Mesothelial cell of epicardium (in vitro differentiated cells): ENCODE measurements at places on chromosomes 6 and 20. TPM values are rescaled to one million over a fixed set of nuclear protein-coding genes. Genes with fewer than 3 reads are reported as not detected.

Gene NR2E1
- not detected in 3 replicates for total RNA-seq

Gene HMGN3
- 104 to 106 TPM (median 104 TPM) in 3 replicates for total RNA-seq

Gene RHAG
- total RNA-seq, result not detected in 3 replicates

Gene PRRC2A
- 273 to 290 TPM (median 288 TPM) in 3 replicates for total RNA-seq

Gene SEL1L2
- not detected in 3 replicates for total RNA-seq

Gene GRM1
- total RNA-seq, result 0.11 to 0.16 TPM in 2 of 3 replicates, not detected in the other

GRCh38 chr20:60937585-60937984 lies 314.5 kb upstream of the CDH4 start:
- no peak for DNase-seq

DNA sequence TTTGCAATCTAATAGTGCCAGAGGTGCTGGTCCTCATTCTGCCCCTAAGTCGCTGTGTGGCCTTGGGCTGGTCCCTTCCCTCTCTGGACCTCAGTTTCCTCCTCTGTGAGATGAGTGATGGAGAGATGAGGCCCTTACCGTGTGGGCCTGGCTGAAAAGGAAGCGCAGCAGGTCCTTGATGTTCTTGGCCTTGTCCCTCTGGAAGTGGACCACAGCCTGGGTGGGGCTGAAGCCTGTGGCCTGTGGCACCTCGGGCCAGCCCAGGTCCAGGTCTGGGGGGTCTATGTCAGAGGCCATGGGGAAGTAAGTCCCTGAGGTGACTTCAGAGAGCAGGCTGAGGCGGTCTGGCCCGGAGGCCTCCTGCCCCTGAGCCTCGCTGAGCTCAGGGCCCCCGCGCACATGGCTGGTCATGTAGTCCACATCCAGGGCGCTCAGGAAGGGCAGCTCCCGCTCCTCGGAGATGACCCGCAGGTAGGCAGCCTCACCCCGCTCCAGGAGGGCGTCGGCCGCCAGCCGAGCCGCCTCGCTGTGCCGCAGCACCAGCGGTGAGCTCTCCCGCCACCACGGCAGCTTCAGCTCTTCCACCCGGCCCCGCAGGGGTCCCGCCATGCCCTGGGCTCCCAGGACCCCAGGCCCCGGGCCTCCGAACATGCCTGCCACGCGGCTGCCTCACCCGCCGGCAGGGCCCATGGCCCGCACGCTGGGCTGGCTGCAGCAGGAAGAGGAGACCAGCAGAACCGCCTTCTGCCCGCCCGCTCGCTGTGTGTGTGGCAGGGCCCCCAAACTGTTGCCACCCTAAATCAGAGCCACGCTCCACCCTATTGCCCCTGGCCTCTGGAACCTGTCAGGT lies at the start of gene FAM83C:
TSS of gene FAM83C (minus strand) at position 772 of the 850 bp plus-strand sequence. CDS start at position 651, 121 bp downstream.
- no peak for DNase-seq

- DNase-seq, result no peak
Measured at GRCh38 chr6:137982418-137983189, 115.5 kb downstream of the TNFAIP3 start.

GRCh38 chr6:76885861-76886301 lies 577.4 kb downstream of the HTR1B start:
- no peak for DNase-seq

DNA sequence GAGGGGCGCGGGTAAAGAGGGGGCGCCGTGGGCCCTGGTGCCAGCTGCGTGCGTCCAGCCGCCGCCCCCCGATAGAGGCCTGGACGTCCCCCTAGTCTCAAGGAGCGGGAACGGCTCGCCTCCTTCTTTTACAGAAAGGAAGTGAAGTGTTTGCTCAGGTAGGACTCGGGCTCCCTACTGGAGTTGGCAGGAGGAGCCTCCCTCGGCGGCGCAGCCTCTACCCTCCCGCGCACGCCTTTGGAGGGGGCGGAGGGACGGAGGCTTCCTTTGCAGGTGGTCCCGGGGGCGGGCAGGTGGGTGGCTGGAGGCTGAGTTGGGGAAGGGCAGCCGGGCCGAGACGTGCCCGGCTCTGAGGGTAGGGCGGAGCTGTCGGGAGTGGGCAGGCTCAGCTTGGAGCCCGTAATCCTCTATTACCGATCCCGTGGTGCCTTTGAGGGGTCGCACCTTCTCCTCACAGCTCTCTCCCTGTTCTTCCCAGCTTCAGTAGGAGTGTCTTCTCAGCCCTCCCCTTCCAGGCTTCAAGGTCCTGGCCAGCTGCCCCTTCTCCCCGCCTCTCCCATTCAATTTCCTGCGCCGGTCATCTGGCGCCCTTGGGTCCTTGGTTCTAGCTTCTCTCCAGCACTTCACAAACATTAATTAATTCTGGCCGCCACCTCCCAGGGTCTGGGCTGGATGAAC lies 728 bp downstream of the ITPR3 start:
- DNase-seq, result no peak

DNA sequence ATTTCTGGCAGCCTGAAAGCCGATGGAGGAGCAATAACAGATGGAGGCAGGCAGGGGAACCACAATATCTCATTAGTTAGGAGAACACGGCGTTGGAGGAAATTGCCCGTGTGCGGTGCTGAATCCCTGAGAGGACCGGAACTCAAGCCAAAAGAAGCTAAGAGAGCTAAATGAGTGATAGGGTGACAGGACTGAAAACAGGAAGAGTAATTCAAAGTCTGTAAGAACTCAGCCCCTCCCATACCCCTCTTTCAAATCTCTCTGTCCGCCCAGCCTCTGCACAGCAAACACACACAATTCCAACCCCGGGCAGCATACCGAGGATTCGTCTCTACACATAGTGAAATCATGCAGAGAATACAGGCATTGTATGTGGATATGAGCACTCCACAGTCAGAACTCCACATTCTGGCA lies 2.6 kb upstream of the IPCEF1 start:
- no peak for DNase-seq
